Stimulated activated CD4-positive, alpha-beta T cell treated with anti-CD3 and anti-CD28 coated beads, TNF-alpha, amount 100 ng/mL, for 4 hours (primary cell): ENCODE measurements at places on chromosomes 12 and 14.

DNA sequence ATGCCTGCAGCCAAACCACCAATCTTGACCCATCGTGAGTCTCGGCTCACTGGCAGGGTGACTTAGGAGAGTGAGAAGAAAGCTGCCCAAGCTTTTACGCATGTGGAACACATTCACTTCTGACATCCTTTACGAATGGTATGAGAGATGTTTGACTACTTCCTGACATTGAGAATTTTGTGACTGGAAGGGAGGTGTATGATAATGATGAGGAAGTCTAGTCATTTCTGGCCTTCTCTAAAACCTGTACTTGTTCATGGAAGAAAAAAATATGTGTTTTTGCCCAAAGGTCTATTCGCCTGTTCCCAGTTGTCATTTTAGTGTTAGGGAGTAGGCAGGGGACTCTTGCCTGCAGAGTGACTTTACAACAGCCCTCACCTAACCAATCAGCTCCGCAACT is 227.2 kb upstream of the ATP2B1 start:
- DNase-seq = no peak

GRCh38 chr12:91857813-91858542 is 287.7 kb downstream of the BTG1 start:
- DNase-seq = no peak

GRCh38 chr12:2386566-2386965 is 333.8 kb downstream of the CACNA1C start:
- DNase-seq = no peak

DNA sequence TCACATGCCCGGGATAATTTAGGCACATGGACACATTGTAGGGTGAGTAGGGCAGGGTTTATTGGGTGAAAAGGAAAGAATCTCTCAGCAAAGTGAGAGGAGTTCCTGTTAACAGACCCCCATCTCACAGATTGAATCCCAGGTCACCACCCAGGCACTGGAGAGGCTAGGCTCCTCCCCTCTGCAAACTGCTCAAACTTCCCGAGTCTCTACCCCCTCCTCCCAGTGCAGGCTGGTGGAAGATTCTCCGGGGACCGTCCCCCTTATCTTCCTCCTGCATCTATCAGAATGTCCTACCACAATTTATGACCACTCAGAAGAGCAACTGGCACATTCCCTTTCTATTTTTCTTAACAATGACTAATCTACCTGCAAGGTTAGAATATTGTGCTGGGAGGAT is 126.0 kb downstream of the NTF3 start:
- DNase-seq = no peak

- no peak for DNase-seq
Measured at GRCh38 chr12:52629281-52630007, 11.1 kb upstream of the KRT73 start.

DNA sequence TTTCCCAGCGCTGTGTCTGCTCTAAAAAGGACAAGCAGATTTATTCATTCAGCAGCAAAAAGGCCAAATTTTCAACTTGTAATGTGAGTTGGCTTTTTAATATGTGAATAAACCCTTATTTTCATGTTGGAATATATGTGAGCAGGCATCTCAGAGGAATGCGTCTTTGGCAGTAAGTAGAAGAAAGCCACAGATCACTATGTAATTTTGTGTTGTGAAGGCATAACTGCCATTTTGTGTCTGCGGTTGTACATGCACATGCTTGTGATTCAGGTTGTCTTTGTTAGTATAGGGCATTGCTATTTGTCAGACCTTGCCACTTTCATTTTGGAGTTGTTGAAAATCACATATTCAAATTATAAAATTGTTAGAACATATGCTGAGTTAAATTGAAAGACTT is 398.8 kb upstream of the RGS6 start:
- DNase-seq = no peak

DNA sequence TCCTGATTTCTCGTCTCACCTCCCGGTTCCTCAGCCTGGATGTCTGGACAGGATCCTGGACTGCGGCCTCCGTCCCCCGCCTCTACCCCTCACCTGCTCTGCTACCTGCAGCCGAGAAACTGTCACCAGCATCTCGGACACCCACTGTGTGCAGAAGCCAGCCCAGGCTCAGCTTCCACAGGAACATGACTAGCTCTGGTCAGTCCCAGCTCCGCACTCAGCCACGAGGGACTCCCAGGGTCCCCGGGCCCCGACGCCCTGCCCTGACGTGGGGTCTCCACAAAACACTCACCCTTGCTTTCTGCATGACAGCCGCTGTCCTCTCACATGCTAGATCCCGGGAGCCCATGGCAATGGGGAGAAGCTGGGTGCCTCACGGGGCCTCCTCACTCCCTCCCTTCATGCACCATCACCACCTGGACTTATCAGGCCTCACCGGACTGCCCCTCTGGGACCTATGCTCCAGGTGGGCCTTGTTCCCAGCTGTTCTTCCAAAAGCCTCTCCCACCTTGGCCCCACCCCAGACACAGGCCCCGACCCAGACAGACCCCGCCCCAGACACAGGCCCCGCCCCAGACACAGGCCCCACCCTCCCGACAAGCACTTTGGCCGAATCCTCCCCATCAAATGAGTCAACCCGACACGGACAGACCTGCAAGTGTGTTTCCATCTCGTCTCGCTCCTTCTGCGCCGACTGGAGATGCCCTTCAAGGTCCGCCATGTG is 26.9 kb upstream of the ANKLE2 start:
- DNase-seq = no peak

- DNase-seq = no peak
Measured at GRCh38 chr14:22375321-22375930, 213.6 kb downstream of the DAD1 start.

GRCh38 chr14:32726516-32726915 is 212.2 kb upstream of the NPAS3 start:
- no peak for DNase-seq

- no peak for DNase-seq
Measured at GRCh38 chr12:53504004-53504920, 3.0 kb downstream of the NPFF start.

DNA sequence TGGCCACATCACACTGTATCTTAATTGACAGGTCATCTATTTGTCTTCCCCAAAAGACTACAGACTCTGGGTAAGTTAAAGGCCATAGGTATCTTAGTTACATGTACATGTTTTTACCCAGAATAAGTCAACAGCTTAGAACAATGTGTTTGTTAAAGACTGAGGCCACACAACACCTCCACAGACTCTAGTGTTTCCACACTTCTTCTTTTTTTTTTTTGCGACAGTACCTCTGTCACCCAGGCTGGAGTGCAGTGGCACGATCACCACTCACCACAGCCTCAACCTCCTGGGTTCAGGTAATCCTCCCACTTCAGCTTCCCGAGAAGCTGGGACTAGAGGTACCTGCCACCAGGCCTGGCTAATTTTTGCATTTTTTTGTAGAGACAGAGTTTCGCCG is 1.3 kb downstream of the GPN3 start:
- no peak for DNase-seq

DNA sequence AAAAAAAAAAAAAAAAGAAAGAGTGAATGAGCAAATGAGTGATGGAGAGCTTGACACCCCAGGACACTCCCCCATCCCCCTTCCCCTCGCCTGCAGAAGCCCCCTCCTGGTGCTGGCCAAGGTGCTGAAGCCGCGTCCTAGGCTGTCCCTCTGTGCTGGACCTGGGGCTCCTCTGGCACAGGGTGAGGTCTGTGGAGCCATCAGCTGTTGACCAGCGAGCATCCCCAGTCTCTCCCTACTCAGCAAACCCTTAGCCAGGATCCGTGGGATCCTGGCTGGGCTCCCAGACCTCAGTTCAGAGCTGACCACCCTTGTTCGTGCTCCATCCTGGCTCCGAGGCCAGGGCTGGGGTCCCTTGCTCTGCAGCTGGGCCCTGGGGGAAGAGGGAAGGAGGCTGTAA is 5.4 kb upstream of the KIF26A start:
- DNase-seq = no peak

GRCh38 chr12:93852173-93852591 is 175.0 kb downstream of the CRADD start:
- no peak for DNase-seq

DNA sequence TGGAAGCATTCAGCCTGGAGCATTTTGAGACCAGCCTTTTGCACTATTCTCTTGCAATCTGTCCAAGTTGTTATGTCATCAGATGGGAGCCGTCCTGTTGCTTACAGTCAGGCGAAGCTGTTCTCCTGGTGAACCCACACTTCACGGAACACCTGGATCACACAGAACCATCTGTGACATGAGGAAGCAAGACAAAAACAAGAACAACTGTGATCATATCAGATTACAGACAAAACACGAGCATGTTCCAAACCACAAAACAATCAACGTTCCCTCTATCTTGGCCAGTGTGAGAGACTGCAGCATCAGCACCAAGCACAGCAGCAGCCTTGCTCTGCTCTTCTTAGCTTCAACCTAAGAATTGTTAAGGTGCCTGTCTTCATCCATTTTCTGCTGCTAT is 180.5 kb upstream of the SFSWAP start:
- no peak for DNase-seq

GRCh38 chr14:66254038-66254437 is 232.1 kb upstream of the CCDC196 start:
- DNase-seq = no peak

DNA sequence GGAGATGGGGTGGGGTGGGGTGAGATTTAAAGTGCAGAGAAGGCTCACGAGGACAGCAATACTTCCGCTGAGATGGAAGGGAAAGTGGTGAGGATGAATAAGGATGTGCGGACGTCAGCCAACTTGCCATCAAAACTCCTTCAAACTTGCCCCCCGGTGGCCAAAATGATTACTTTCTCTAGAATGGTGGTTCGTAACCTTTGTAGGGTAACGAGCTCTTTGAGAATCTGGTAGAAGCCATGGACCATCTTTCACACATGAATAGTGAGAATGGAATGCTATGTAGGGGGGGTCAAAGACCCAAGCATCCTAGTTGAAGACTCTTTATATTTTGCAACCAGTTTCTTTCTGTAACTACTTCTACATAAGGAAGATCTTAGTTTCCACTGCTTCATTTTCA is 245.9 kb upstream of the DDHD1 start:
- DNase-seq = no peak
